ENCODE measurements at places on chromosomes 5 and 9.
A peak's percentile ranks its signal among the peaks of the same experiment; 100 is the strongest.

DNA sequence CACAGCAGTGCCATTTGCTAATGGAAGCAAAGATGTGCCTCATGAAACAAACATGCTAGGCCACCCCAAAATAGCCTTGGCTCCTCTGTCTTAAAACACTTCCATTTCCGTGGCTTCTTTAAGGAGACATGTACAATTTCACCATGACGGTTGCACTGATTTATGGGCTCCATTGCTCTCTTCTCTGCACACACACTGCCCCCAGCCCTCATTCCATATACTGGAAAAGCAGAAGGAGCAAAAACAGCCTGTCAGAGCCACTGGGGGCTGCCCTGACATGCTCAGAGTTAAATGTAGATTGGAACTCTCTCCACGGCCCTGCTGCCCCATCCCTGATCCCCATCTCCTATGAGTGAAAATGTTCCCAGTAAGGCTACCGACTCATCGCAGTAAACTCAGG is 114.8 kb downstream of the ROR2 start:
- DNase-seq = no peak

DNA sequence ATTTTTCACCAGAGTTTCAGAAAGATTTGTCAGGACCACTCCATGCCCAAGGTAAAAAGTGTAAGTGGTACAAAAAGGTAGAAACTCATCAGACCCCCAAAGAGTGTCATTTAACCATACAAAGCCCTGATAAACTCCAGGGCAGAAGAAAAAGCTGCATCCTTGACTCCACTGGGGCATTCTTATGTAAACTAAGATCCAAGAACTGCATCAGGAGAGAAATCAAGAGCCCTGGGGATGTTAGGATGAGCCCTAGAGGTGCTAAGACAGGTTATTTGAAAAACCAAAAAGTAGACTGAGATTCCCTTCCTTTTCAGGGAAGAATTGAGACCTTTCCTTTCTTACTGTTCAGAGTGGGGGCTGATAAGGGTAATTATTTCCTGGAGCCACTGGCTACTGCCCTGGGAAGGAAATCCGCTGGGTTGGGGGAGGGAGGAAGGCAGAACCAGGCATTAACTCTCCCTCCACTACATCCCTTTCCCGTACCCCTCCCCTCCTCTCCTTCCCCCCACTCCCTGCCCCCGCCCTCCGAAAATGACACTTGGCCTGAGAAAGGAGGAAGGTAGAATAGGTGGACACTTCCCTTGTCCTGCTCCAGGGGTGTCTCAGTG is 54.7 kb downstream of the FXN start:
- no peak for DNase-seq

DNA sequence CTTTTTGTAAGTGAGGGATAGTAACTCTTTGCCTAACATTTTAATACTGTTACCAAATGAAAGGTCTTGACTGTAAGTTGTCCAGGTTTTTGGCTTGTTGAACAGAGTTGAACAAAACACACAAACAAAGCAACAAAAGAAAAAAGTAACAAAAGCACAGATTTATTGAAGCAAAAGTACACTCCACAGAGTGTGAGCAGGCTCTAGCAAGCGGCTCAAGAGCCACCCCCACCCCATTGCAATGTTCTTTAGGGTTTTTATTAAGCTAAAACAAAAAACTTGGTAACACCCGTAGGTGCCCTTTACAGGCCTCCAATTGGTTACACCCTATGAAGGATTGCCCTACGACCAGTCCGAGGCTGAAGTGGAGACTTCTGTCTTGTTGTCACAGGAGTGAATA is 197.4 kb upstream of the MAP3K1 start:
- DNase-seq = no peak

DNA sequence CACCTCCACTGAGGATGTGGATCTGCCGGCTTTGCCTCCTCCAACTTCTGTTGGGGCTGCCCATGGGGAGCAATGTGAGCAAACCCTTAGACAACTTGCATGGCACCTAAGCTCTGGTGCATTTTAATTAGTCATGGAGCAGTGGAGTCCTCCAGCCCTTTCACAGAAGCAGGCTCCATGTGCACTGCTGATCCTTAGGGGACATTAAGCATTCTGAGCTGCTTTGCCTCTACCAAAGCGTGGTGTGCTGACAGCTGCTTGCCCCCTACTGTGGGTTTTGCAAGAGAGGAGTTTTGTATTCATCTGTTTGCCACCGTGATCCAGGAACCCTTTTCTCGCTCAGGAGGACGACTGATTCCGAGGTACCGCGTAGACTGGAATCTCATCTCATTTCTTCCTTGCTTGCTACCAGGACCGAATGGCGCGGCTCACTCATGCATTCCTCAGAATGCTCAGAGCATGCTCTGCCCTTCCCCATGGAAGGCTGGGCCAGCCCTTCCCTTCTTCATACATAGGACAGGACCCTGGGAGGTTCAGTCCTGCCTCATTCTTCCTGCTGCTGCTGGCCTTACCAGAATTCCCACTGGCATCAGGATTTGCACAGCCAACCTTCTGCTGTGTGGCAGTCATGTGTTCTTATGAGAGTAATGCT is 432.5 kb downstream of the GADD45G start:
- peak; percentile 68 for DNase-seq

DNA sequence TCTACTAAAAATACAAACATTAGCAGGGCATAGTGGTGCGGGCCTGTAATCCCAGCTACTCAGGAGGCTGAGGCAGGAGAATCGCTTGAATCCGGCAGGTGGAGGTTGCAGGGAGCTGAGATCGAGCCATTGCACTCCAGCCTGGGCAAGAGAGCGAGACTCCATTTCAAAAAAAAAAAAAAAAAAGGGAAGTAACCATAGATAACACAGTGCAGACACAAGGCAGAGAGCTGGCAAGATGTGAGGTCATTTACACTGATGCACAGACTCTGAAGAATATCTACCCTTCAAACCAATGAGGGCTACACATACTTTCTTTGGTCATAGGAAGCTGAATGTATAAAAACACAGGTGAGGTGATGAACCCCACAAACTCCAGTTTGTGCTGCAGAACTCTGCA is 131.9 kb downstream of the DCP2 start:
- DNase-seq = no peak

DNA sequence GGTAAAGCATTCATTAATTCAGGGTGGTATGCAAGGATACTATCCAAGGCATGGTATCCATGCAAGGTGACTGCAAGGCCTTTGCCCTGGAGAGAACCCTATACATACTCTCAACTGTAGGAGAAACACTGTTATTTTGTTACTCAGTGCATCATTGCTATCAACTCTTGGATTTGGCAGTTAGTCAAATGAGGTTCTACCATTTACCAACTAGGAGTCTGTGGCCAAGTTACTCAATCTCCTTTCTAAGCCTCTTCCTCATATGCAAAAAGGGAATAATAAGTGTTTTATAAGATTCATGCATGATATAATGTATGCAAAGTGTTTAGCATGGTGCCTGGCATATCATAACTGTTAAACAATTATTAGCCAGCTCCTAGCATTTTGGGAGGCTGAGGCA is 4.0 kb downstream of the PCDHGC3 start:
- DNase-seq = no peak

DNA sequence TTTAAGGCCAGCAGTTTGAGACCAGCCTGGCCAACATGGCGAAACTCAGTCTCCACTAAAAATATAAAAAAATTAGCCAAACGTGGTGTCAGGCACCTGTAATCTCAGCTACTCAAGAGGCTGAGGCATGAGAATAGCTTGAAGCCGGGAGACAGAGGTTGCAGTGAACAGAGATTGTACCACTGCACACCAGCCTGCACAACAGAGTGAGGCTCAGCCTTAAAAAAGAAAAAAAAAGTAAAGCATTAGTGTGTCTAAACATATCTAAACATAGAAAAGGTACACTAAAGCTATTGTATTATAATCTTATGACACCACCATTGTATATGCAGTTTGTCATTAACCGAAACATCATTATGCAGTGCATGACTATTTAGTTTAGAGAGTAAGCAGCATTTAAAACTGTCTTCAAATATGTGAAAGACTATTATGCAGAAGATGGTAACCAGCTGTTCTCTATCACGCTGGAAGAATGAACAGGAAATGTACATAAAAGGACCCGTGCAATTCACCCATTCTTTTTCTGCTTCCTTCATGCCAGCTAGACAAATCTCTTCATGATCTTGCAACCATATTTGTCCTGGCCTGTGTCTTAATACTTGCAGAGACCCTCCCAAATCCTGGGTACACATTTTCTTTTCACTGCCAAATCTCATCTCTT is 58.6 kb downstream of the ITGA1 start:
- no peak for DNase-seq

GRCh38 chr9:27572566-27572917 is 739 bp downstream of the C9orf72 start:
- peak; percentile 89 for DNase-seq

GRCh38 chr9:96875461-96876142 is 21.3 kb upstream of the ZNF782 start:
- DNase-seq = peak; percentile 96

DNA sequence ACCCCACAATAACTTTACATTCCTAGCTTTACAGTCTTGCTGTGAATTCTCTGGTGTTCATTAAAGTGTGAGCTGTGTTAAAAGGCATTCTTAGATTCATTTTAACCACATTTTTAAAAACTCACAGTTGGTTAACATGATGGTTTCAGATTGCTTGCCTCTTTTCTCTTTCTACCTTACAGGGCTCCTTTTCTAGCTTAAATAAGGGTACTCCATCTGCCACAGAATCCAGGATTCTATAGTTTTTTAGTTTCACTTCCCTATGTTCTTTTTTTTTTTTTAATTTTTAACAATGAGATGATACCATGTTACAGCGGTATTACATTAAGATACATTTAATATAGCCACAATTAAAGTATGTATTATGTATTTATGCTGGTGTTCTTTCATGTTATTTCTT is 3.9 kb upstream of the FBXO4 start:
- no peak for DNase-seq

DNA sequence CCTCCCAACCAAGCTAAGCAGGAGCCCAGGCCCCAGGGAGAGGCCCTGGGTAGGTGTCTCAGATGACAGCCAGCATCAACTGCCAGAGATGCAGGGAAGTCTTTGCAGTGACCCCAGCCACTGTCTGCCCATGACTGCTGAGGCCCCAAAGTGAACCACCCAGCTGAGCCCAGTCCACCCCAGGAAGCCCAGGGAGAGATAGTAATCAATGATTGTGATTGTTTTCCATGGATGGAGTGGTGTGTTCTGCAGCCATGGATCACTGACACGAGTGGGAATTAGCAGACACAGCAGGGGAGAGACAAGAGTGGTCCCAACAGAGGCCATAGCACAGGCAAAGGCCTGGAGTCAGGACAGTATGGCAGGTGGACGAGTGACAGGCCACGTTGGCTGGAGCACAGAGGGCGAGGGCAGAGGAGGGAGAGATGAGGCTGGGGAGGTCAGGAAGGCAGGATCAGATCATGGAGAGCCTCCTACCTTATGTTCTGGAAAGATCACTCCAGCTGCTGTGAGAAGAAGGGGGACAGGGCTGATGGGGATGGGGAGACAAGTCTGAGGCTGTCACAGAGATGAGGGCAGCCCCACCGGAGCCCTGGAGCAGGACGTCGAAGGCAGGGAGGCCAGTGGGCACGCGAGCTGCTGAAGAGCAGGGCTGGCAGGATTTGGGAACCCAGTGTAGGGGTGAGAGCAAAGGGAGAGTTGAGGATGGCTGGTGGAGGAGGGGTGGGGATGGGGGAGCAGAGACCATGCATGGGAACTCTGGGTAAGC is 14.5 kb downstream of the ABO start:
- no peak for DNase-seq

DNA sequence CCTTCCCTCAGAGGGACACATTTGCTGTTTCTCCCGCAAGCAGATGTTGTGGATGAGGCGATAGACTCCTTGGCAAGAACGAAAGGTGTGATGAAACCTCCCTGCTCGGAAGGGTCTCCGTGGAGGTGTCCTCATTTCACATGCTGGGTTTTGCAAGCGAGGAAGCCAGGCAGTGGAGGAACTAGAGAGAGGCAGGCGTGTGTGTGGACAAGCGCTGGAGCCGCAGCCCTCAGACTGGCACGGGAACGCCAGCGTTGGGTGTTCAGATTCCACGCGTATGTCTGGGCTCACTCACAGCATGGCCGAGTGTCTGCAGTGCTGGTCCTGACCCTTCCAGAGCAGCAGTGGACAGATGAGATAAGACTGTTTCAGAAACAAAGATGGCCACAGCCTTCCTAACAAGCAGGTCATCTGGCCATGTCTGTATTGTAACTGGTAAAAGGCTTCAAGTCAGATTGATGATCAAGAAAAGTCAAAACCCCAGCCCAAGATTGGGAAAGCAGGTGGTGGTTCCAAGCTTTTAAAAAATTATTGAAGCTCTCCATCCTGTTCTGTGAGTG is 35.0 kb upstream of the NCS1 start:
- DNase-seq = no peak

GRCh38 chr9:87596862-87597261 is 99.2 kb downstream of the DAPK1 start:
- no peak for DNase-seq

DNA sequence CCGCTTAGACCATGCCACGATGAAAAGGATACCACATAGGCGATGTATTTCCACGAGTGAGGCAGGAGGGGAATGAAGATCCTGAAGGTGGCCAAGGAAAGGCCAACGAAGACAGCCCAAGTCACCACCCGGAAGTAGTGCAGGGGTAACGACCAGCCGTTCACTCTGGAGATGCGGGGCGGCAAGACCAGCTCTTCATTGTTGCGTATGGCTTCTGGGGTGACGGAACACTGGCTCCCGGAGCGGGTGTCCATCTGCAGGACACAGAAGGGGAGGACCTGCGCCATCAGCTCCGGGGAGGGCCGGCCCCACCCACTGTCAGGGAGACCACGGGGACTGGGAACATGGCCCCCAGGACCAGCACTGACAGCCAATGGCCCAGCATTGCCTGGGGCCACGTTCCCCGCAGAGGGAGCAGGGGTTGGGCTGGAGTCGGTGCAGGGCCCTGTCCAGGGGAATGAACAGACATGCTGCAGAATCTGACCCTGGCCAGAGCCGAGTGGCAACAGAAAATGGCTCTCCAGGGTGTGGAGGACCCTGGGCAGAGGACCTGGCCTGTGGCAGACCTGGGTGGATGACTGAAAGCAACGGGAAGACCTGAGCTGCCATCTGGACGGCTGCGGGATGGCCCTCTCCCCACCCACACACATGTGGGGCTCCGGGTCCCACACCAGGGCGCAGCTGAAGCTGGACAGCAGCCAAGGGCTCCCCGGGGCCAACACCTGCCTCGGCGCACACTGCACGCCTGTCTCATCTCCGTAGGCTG is 17.7 kb downstream of the ZDHHC11B start:
- no peak for DNase-seq

DNA sequence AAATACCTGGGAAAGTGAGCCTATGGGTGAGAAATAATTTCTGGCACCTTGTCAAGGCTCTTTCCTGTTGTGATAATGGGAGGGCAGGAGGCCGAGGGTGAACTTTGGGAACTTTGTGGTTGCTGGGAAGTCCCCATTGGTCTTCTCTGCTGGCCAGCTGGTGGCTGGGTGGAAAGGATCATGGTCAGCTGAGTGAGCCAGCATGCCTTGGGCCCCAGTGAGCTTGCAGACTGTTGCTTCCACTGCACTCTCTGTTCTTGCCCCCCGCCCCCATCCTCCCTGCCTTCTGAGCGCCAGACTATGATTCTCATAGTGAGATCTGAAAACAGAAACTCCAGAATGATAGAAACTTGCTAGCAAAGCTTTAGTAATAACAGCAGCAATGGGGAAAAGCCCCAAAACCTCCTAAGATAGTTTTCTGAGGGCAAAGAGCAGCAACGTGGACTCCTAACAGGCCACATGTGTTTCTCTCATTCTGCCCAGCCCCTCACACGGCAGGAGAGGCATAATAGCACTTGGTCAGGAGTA is 139.2 kb upstream of the SMARCA2 start:
- DNase-seq = no peak

- DNase-seq = no peak
These were observed 18.7 kb downstream of the ADAMTSL1 start for GRCh38 chr9:18492612-18493011.

Data from eye (tissue), 1 donor.